ENCODE measurements at places on chromosomes 3 and 15.

GRCh38 chr15:74613089-74613952 lies 2.3 kb upstream of the CLK3 start:
- DNase-seq: no peak

- no peak for DNase-seq
Measured at GRCh38 chr3:45858809-45859543, 17.1 kb upstream of the LZTFL1 start.

DNA sequence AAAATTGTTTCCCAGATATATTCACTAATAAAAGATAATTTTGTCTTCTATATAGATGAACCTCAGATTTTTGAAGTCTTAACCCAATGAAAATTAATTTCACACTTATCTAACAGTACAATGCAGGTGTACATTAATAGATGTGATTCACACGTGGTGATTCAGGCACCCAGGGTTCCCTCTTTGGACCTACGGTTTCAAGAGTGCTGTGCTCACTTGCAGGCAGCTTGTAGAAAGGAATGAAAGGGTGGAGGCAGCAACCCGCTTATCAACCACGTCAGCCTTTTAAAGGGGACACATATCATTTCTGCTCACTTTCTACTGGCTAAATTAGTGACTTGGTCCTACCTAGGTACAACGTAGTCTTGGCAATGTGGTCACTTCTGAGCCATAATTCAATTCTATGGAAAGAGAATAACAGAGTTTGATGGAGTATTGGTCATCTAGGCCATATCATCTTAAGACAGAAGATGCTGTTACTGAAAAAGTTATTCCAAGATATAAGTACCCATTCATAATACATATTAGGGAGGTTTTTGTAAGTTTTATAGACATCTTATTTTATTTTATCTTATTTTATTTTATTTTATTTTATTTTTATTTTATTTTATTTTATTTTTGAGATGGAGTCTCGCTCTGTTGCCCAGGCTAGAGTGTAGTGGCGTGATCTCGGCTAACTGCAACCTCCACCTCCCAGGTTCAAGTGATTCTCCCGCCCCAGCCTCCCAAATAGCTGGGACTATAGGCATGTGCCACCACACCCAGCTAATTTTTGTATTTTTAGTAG lies 37.9 kb downstream of the ACP3 start:
- DNase-seq: no peak

GRCh38 chr15:91186904-91187656 lies 87.0 kb downstream of the SV2B start:
- peak; percentile 42 for DNase-seq

GRCh38 chr3:114231616-114232015 lies 5.8 kb downstream of the ZNF80 start:
- DNase-seq: peak; percentile 6

GRCh38 chr3:25781758-25782594 lies 1.3 kb downstream of the NGLY1 start:
- no peak for DNase-seq

DNA sequence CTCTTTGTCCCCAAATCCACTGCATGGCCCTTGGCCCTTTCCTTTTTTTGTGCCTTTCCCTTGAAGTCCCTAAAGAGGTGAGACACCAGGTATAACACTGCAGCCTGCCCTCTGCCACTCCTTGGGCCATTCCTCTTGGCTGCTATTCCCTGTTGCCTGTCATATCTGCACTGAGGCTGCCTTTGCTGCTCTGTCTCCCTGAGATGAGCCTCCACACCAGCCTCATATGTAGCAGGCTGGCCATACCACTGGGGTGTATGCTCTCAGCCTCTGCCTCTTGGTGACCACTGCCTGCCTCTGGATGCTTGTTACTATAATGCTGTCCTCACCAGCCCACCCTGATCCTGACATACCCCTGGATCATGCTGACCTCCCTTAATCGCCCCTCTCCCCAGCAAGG lies 252.0 kb downstream of the CLSTN2 start:
- no peak for DNase-seq

DNA sequence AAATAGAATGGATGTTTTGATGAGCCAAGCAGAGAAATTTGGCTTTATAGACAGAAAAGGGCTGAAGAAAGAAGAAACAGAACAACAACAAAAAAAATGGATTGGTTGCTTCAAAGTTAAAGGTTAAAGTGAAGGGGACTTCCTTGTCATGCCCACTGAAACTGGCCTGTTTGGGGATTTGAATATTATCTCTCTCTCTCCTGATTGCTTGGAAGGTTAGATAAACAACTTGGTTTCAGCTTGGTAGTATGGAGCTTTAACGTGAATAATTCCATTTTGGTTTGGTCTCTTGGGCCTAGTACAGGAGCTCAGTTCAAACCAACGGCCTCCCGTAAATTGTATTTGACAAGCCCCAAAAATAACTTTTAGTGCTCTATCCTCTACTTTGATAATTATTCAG lies 70.8 kb upstream of the MBNL1 start:
- no peak for DNase-seq

DNA sequence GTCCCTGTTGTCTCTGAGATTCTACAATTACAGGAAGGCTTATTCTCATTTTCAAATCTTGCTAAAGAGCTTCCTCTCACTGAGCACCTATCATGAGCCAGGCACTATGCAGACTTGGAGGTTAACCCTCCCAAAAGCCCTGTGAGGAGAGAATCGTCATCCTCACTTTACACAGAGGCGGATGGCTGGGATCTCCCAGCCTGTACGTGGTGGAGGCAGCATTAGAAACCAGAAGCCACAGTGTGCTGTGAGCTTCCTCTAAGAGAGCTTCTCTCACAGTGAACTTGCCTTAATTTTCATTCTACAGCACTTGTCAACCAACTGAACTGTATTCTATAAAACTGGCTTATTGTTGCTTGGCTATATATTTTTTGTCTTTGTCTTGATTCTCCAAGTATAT lies 6.1 kb upstream of the DGKG start:
- DNase-seq: no peak

DNA sequence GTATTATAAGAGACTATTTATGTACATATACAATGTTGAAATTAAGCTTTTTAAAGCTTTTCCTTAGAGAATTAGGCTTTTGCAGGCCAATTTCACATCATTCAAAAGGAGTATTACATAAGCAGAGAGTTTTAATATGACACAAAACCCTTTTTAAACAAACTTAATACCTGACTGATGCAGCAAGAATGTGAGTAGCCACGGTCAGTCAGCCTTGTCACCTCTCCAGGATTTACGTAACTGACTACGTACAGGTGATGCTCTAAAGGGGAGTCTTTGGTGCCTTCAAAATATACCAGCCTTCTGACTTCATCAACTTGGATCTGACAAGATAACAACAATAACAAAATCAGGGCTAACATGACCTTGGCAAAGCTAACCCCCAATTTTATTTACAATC lies 44.2 kb upstream of the IGDCC4 start:
- no peak for DNase-seq

DNA sequence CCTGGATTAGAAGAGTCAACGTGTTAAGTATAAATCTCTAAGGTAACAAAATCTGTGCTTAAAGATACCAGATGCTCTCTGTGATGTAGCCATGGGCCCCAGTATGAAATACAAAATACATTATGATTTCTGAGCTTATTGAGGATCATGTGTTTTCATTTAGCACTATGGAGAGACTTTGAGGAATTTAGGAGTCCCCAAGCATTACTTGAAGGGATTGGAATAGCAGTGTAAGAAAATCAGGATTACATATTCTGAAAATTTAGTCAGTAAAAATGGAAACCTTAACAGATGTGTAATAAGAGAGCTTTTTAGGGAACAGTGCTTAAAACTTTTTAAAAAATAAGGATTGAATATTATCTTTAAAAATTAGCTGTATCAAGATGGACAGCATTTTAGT lies 35.5 kb downstream of the ECT2 start:
- DNase-seq: no peak

DNA sequence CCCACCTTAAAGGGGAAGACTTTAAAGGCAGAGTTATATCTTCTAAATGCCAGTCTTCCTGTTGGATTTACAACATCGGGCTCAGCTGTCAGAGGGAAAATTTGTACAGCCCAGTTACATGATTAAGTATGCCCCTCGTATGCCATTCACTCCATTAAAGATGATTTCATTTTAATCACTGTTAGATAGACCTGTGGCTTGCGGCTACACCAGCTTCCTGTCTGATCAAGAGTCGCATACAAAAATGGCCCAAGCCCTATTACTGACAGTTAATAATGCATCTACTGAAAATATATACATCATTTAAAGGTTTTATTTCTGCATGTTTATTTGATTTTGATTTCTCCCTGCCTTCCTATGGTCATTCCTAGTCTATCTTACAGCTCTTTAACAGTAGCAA lies 7.1 kb downstream of the EIF4E3 start:
- DNase-seq: no peak

GRCh38 chr15:60526127-60526616 lies 47.2 kb upstream of the ICE2 start:
- DNase-seq: no peak

DNA sequence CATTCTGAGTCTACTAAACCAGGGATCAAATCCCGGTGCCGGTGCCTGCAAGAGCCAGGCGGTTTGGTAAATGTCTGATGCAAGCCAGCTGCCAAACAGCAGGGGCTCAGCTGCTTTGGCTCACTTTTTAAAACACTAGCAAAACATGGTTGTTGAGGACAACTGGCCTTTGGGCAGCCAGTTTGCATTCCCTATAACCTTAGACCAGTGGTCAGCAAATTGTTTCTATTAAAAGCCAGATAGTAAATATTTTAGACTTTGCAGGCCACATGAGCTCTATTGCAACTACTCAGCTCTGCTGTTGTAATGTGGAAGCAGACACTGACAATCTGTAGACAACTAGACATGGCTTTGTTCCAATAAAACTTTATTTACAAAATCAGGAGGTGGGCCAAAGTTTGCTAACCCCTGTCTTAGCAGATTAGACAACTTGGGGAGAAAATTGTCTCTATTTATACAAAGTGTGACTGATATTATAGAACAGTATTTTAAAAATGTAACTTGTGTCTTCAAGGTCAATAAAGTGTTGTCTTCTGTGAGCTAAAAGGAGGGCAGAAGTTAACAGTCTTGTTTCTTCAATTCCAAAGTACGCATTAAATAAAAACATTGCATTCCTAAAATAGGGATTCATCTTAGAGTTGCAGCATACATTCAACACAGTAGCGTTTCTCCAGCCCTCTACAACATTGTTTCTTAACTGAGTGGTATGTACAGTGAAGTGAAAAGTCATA lies 67.6 kb downstream of the SSUH2 start:
- no peak for DNase-seq

- DNase-seq: no peak
Measured at GRCh38 chr3:160678292-160678842, 1.4 kb downstream of the ARL14 start.

DNA sequence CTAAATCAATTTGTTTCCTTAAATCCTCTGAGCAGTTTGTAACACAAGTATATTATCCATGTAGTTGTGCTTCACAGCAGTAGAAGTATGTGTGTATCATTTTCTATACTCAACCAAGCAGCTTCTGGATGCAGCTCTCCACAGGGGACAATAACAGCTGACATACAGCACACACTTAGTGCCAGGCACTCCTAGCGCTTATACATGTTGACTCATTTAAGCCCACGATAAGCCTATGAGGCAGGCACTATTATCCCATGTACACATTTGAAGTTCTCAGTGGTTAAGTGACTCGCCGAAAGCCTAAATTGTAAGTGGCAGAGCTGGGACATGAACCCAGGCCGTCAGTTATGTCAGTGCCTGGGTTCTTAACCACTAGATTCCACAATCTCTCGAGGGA lies 20.3 kb upstream of the LPP start:
- no peak for DNase-seq

DNA sequence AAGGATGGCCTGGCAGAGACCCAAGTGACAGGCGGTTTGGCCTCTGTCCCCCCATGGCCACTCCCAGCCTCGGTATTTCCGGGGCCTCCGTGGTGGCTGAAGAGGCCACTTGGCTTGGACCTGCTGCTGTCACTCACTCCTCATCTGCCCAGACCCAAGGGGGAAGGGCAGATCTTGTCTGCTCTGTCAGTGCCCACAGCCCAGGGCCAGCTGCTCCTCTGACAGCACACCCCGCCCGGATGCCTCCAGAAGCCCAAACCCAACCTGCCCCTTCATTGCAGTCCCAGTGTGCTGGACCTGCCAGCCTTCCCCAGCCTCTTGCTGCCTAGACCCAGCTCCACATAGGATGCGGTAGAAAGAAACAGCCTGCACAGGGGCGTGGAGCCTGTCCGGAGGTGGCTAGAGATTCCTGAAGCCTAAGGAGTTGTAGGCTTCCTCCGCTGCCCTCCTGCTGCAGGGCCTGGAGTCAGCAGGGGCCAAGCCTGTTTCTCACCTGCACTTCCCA lies 52.0 kb downstream of the MAGEF1 start:
- DNase-seq: no peak

DNA sequence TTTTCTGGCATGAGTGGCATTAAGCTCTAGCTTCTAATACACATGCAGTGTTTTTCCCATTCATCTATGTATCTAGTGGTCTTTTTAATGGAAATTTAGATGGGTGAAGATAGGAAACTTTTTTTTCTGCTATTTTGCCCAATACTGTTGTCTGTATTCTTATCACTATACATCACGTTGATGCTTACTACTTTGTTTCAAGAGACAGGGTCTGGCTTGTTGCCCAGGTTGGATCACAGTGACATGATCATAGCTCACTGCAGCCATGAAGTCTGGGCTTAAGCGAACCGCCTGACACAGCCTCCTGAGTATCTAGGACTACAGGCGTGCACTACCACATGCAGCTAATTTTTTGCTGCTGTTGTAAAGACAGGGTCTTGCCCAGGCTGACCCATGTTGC lies 84.6 kb downstream of the PEAK1 start:
- DNase-seq: peak; percentile 31

- peak; percentile 60 for DNase-seq
Measured at GRCh38 chr15:72229076-72229946, 1.7 kb downstream of the PKM start.

GRCh38 chr15:64754663-64755426 lies 20.5 kb downstream of the RBPMS2 start:
- no peak for DNase-seq

- DNase-seq: peak; percentile 78
Measured at GRCh38 chr3:45881078-45882022, 5.0 kb upstream of the CCR9 start.

DNA sequence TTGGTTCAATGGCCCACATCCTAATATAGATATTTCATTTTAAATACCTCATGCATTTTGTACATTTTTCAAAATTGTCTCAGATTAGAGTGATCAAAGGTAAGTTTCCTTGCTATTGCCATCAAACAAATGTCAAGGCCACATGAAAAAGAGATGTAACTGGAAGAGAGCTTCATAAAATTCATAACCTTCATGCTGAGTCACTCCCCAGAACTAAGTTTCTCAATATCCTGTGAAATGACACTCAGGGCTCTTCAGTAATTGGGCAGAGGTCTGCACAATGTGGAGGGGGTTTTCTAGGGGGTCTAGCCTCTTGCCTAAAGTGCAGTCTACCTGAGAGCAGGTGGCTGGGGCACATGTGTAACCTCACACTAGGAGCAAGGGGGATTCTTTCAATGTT lies 152.2 kb upstream of the SLC2A2 start:
- DNase-seq: no peak

- peak; percentile 33 for DNase-seq
Measured at GRCh38 chr15:51380999-51381806, 39.7 kb downstream of the GLDN start.

All from Jurkat, Clone E6-1 (cell line).